Hematopoietic multipotent progenitor cell treated with erythropoietin and hydrocortisone succinate and interleukin-3 and kit ligand, for 8 days (in vitro differentiated cells): ENCODE measurements at places on chromosomes 1 and 21.

DNA sequence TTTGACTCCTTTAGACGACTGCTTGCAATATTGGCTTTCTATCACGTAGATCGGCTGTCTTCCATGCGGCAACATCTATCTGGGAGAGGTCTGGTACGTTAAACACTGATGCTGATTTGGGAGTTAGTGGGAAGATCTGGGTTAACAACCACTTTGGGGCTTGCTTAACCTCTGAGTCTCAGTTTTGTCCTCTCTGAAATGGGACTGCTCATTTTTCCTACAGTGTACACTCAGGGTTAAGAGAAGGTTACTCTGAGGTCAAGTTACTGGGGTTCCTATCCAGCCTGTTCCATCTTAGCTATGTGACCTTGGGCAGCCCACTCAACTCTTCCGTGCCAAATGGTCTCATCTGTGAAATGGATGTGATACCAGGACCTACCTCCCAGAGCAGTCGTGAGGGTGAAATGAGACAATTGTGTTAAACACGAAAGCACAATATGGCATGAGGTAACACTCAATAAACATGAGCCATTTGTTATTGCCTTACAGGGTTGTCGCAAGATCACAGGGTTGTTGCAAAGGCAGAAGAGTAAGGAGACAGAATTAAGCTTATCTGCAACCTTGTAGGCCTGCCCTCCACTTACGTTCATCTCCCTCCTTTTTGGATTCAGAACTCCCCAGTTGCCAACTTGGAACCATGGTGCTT lies 5.6 kb downstream of the ABCA4 start:
- DNase-seq = no peak

- no peak for DNase-seq
These were observed 101.4 kb downstream of the BEND5 start for GRCh38 chr1:48675251-48675650.

GRCh38 chr1:171279234-171279633 lies 30.9 kb downstream of the FMO1 start:
- no peak for DNase-seq

DNA sequence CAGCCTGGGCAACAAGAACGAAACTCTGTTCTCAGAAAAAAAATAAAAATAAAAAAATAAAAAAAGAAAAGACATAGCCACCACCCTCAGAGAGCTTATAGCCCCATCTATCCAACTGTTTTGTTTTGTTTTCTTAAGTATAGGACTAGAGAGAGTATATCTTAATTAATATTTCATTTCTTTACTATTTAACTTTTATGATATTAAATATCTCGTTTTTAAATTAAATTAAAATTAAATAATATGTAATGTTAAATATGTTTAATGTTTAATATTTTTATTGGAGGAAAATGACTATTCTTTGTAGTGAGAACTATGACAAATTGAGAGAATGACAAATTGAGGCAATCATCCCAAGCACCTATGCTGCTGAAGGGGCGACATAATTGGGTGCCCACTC lies 33.1 kb upstream of the YTHDF2 start:
- no peak for DNase-seq

- DNase-seq = peak; percentile 11
These were observed 83.8 kb downstream of the EVI5 start for GRCh38 chr1:92701147-92701546.

DNA sequence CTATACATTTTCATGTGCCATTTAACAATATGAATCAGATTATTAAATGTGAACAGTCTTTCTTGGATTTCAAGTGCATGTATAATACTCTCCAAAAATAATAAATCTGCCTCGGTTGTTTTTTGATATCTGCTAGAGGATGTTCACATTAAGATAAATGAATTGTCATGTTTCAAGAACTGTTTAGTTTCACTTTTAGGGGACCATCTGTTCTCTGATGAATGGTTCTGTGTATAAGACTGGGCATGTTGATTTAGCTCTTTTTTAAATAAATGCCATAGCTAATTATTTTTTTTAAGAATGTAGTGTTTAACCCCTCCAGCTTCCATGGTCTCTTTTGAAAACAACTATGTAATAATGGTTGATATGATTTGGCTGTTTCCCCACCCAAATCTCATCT lies 1245.1 kb upstream of the ADGRL4 start:
- DNase-seq = no peak

DNA sequence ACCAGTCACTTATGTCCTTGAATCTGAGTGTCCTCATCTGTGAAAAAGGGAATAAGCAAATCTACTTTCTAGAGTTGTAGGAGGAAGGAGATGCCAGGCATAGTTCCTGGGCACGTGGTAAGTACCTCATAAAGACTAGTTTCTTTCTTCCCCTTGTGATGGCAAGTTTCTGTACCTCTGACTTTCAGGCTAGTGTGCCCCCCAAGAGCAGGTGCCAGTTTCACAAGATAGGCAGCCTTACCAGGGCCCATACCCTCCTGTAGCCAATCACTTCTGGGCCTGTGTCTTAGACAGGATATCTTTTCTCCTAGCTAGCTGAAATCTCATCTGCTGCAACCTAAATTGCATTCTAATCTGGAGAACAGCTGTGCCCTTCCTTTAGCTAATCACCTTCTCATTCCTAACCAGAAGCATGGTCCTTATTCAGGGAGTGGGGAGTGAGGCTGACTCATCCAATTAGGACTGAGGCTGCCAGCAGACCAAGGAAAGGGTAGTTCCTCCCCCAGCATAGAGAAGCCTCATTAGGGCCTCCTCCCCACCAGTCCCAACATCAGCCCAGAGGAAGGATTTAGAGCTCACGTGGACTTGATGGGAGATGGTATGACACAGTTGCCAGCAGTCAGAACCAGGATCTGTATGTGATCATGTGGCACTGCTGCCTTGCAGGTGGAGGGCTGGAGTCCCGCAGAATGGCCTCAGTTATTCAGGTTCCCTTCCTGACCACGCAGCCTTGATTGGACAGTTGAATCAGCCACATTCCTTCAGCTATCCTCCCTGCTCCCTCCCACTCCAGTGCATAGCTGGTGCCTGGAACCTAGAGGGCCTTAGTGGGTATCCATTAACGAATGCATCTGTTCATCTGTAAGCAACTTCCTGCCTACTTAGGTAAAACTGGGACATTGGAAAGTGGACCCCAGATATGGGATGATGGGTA lies 7.9 kb downstream of the KLHDC8A start:
- no peak for DNase-seq

DNA sequence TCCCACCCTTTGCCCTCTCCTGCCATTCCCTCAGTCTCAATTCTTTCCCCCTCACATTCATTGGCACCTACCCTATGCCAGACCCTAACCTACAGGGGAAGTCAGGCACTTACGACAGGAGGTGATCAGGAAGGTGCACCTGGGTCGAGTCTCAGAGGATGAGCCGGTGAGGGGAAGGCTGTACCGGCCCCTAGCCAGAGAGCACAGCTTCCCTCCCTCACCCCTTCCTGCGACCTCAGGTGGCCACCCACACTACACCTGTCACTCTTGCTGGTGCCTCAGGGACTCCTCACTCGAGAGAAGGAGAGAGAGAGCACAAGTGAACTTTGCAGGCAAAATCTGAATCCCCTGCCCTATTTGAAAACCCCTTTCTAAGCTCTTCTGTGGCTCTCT lies 1.7 kb upstream of the MYOM3 start:
- DNase-seq = no peak

DNA sequence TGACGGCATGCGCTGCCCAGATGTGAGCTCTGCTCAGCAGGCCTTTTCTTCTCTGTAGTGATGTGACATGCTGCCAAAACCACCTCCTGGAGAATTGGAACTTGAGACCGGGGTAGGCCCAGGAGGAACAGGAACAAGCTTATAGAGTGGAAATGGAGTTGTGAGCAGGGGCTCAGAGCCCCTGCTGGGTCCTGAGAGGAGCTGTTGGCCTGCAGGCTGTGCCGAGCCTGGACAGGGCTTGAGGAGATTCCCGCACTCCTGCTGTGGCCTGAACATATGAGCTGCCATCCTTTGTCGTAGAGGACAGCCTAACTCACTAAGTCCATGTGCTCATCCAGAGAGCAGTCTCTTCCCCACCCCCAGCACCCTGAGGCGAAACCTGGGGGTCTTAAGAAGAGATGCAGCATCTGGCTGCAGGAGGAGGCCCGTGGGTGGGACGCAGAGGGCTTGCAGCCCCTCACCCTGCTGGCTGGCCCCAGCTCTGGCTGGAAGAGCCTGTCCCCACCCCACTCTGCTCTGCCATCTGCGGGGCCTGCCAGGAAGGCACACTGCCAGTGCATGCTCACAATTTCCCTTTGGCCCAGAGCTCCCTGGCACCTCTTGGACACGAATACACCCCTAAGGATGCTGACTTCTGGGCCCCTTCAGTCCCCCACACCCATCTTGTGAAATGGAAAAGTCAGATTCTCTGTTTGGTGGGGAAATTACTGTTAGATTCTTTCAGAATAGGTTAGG lies 42.5 kb downstream of the PTPRF start:
- no peak for DNase-seq
